ENCODE measurements at places on chromosomes 12 and 14.

DNA sequence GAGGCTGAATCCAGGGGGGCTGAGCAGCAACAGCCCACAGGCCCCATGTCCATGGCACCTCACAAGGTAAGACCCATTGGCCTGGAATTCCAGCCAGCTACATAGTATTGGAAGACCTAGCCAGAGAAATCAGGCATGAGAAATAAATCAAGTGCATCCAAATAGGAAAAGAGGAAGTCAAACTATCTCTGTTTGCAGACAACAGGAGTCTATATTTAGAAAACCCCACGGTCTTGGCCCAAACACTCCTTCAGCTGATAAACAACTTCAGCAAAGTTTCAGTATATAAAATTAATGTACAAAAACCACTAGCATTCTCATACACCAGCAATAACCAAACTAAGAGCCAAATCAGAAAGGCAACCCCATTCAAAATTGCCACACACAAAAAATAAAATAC, 16.9 kb downstream of the PDE6H start:
- DNase-seq = no peak

GRCh38 chr12:1523558-1524050, 70.8 kb downstream of the FBXL14 start:
- DNase-seq = no peak

DNA sequence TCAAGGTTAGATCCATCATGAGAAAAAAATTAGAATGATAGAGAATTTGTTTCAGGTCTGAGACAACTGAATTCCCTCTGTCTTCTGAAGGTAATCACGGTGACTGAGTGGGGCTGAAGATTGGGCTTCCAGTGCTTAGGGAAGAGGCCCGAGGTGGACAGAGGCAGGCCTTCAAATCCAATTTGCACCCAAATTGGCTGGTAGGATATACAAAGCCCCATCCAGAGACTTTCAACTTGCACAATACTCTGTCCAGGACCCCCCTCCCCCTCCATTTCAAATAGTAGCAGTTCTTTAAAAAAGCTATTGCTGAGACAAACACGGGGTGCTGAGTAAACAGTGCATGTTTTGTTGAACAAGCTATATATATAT, 3.6 kb upstream of the FOXG1 start:
- DNase-seq = no peak

GRCh38 chr12:50524621-50525020, 19.8 kb downstream of the DIP2B start:
- no peak for DNase-seq

- DNase-seq = peak; percentile 86
Measured at GRCh38 chr14:31070431-31070830, 44.3 kb upstream of the STRN3 start.

GRCh38 chr14:75549169-75549568, 26.9 kb downstream of the BATF start:
- no peak for DNase-seq

DNA sequence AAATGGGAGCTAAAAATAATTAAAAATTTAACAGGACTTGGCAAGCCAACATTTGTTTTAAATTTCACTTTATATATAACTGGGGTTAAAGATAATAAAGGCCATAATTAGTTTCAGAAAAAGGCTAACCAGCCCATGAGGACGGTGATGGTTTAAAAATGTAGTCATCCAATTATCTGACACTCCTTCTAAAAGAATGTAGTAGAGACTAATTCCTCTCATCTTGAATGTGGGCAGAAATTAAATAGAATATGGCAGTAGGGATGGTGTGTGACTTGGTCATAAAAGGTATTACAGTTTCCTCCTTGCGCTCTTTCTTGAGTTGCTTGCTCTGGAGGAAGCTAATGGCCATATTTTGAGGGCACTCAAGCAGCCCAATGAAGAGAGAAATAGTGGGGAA, 49.1 kb upstream of the PTPRB start:
- DNase-seq = no peak

DNA sequence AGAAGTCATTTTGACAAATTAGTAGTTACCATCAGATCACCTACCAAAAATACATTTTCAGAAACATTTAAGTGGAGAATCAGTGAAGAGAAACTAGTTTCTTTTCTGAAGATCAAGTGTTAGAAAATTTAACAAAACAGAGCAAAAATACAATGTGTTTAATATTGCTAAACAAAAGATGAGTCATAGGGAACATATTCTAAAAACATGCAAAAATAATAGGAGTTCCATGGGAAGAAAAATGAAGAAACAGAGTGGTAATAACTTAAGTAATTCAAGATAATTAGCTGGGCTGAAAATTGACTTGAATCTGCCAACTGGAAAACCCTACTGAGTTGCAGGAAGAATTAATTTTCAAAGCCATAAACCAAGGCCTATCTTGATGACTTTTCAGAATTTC, 111.5 kb upstream of the KITLG start:
- peak; percentile 18 for DNase-seq

DNA sequence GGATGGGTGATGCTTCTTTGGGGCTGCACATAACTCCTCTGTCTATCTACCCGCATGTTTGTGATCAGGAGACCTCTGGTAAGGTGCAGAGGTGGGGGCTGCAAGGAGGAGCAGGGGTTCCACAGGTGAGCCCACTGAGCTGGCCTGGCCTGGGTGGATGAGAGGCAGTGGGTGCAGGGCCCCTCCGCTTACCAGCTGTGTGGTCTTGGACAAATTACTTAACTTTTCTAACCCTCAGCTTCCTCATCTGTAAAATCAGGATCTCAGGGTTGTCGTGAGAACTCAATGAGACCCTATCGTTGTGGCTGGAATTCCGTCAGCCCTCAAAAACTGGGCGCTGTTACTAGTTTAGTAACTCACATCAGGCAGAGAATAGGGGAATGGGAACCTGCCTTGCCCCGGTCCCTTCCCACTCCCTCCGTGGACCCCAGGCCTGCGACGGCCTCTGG, 7.5 kb downstream of the PTPN6 start:
- DNase-seq = no peak

- no peak for DNase-seq
Measured at GRCh38 chr14:100691395-100692056, 35.2 kb upstream of the DLK1 start.

DNA sequence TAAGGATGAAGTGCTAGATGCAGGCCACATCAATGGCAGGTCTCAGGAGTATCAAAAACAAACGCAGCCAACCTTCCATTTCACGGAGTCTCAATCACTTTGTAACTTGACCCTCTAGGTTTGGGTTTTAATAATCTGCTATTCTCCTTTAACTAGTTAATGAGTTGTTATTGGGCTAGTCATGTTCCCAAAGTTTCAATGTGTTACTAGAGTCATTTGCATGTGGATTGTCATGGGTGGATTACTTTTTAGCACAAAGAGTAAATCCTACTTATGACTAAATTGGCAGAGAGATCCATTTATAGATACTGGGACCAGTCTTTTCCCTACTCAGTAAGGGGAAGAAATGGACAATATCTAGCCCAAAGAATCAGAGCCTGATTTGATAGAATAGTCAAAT, 151.0 kb downstream of the BCAT1 start:
- no peak for DNase-seq

DNA sequence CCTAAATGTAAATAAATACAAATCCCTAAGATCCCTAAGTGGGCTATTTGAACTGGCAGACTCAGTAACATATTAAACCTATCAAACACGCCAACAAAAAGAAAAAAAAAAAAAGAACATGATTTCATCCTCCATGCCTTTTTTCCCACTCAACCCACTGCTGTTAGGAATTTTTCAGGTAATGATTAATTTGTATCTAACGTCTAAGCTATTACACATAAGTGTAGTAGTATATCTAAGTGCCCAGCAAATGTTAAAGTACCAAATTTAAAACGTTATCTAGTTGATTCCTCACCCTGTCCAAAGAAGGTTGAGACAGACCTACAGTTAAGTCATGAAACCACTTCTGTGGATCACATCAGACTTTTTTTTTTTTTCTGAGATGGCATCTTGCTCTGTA, 16.4 kb upstream of the ARID4A start:
- no peak for DNase-seq

DNA sequence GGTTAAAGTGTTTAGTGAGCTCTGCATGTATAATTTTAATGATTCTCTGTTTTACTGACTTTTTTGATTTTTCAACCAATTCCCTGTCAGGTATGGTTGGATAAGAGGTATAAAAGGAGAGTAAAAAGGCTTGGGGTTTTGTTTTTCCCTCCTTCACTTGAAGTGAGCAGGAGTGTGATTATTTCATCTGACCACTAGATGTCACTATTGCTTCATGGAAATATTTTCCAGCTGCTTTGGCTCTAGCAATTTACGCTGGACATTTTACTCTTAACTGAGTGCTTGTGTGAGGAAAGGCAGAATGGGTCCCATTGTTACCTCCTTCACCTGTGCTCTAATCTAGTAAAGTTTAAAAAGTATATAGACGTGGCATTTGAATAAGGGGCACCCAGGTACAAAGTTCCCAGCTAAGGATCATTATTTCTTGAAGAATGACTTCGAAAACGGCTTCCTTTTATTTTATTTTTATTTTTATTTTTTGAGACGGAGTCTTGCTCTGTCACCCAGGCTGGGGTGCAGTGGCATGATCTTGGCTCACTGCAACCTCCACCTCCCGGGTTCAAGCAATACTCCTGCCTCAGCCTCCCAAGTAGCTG, 66.5 kb downstream of the TBC1D30 start:
- peak; percentile 73 for DNase-seq

DNA sequence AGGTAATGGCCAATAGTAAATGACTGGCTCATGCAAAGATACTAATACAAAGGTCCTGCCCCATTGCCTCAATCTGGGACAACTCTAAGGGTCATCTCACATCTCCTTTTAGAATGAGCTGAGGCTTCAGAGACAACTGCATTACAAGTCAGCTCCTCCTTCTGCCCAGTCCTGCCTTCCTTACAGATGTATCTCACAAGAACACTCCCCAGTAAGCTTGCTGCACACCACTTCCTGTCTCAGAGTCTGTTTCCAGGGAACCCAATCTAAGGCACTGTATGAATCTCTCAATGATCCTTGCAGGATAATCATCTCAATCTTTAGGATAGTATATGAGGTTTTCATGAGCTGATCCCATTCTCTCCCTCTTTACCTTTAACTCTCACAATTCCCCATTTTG, 57.8 kb upstream of the ZDHHC17 start:
- DNase-seq = peak; percentile 52

DNA sequence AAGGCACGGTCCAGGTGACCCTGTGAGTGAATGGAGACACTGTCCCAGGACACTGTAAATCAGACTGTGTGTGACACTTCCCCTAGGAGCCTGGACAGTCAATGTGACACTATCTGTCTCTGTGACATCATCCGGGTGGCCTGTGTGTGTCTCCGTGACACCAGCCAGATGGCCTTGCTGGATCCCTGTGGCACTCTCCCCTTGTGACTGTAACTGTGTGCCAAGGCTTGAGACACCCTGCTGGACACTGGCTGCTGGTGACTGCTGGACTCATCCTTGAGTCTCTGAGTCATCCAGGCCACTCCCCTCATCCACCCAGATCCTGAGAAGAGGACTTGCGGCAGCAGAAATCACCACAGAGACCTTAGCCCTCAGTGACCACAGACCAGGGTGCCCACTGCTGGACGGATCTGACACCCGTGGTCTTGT, 51.6 kb downstream of the MVK start:
- DNase-seq = peak; percentile 75

DNA sequence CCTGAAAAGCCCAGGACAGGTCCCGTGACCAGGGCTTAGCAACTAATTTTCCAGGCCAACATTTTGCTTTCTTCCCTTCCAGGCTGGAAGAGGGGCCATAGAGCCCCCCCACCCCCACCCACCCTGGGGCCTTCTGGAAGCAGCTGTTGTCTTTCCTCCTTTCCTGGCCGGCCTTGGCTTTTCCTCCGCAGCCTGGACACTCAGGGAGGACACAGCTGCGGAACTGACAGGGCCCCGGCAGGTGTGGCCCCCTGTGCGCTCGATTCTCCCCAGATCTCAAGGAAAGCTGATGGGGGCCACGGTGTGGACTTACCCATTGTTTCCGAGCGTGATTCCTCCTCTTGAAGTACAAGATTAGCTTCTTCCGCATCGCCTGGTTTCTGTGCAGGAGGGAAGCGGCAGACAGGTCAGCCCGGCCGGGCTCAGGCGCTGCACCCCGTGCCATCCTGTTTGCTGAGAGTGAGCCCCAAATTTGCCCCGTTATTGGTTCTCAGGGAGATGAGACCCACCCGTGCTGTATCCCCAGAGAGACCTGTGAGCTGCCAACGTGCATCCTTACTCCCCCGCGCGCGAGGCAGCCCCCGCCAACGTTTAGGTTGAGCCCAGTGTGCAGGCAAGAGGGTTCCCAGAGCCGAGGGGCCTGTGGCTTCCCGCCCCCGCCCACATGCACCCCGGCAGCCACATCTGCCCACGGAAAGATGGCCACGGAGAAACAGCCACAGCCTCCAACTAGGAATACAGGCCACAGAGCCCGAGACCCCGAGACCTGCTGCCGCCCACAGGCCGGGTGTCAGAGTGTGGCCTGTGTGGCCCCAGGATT, 129.6 kb downstream of the NCOR2 start:
- DNase-seq = no peak

- no peak for DNase-seq
Measured at GRCh38 chr14:64830961-64831360, 48.7 kb downstream of the SPTB start.

DNA sequence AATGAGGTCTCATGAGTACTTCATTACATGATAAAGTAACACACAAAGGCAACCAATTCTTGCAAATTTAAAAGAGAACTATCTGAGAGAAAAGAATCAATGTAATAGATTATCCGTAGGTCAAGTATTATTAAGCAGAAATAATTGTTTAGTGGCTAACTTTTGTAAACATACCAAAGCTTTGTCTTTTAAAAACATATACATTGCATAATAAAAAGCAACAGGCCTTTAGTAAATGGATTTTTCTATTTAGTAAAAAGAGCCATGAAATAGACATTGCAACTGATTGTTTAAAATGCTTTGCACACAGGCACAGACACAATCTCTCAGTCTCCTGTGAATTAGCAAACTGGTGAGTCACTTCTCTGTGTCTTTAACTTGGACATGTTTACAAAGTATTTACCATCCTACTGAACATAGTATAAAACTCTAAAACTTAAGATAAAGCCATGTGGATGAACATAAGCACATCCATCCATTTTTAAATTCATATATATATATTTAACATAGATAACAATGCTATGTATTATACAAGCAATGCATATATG, 518.7 kb upstream of the MGAT4C start:
- peak; percentile 22 for DNase-seq

GRCh38 chr12:104863296-104863948, 94.7 kb downstream of the SLC41A2 start:
- no peak for DNase-seq

All from ELR (cell line).